Kidney (tissue), 22 donors: ENCODE measurements at places on chromosomes 4 and X. TPM values are rescaled to one million over a fixed set of nuclear protein-coding genes. Genes with fewer than 3 reads are reported as not detected.

CCKAR gene
- polyA plus RNA-seq: 0.22 TPM

CLDN22 gene
- 0.39 TPM for polyA plus RNA-seq

GPM6B gene
- polyA plus RNA-seq: 6.3 TPM

SETD7 gene
- polyA plus RNA-seq: 6.5 TPM

GPC3 gene
- 52.5 TPM for polyA plus RNA-seq

CLRN2 gene
- polyA plus RNA-seq: not detected
